ENCODE measurements at places on chromosomes 4 and X. TPM values are rescaled to one million over a fixed set of nuclear protein-coding genes. Genes with fewer than 3 reads are reported as not detected.

DNA sequence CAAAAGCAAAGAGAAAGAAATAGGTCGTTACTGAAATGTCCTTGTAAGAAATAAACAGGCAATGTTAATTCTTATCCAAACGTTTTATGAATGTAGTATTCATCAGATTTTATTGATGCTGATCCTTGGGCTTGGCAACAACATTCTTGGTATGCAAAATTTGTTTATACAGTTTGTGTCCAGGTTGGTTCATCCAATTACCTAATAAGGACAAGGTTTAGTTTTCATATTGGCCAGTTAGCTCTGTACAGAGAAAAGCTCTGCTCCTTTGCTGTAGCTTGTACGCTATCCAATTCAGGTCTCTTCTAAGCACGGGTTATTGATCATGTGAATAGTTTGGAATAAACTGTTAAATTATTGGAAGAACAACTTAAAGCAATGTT, 14.4 kb upstream of the CCNG2 start:
- H3K36me3 ChIP-seq: no peaks in the 10 kb centered on the region
- no peak for DNase-seq
- peaks cover 5% of the 10 kb centered on the region for H3K27me3 ChIP-seq
- H3K4me1 ChIP-seq: peaks cover 19% of the 10 kb centered on the region
- no peak overlapping the region for H3K27ac ChIP-seq

The FAM184B gene
- not detected for total RNA-seq

The SRPX gene
- not detected for total RNA-seq

The STK32B gene
- not detected for total RNA-seq

The MTM1 gene
- total RNA-seq: 25.2 TPM

DNA sequence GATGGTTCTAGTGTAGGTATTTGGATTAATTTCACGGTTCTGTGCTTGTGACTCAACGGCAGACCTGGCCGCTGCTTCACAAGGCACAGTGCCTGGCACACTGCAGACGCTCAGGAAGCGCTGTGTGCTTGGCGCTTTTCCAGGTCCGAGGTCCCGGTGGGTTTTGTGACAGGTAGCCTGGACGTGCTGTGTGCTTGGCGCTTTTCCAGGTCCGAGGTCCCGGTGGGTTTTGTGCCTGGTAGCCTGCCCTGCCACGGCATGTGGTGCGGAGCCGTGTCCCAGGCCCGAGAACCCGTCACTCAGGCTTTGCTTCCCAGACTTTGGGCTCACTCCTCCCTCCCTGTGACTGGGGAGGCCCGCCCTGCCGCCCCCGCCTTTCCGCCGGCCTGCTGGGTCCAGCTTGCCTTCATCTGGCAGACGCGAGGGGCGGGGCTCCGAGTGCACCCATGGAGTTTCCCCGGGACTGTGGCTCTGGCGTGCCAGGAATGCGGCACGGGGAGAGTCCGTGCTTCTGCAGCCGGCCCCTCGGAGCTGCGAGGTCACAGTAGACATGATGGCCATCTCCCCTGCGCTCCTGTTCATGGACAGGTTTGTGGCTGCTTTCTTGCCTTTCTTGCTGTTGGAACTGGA, 44.2 kb downstream of the TBC1D14 start:
- H3K4me3 ChIP-seq: no peak overlapping the region
- H3K27ac ChIP-seq: no peak overlapping the region
- H3K27me3 ChIP-seq: no peaks in the 10 kb centered on the region
- DNase-seq: no peak
